Ureter (tissue), 1 donor: ENCODE measurements at places on chromosomes 7 and 10.

- DNase-seq, result no peak
Measured at GRCh38 chr10:121503587-121504051, 94.6 kb downstream of the FGFR2 start.

DNA sequence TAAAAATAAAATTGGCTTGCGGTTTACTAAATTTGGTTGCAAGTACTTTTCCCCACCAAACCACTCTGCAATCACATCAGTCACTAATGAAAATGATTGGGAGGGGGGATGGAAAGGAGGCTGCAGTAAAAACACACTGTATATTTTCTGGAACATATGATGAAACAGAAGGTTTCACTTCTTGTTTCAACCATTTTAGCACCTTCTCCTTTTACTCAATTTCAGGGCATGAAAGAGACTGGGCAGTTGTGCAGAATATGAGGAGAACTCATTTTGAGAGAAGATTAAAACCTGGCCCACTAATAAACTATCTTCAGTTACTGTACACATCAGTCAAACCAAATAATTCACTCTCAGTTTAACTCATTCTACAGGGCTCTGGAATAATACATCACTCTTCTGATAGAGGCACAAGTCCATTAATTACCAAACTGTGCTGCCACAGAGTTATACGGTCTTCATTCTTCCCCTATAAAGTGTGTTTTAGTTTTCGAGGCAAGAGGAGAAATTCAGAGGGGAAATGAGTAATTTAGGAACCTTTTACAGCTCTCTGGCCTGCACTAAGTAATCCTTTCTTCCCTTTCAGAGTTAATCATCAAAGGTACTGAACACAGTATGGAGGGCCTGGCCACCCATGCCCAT is 25.5 kb downstream of the JAZF1 start:
- no peak for DNase-seq

- DNase-seq, result no peak
Measured at GRCh38 chr10:128575761-128576160, 449.5 kb upstream of the MKI67 start.

GRCh38 chr7:55160539-55160938 is 141.7 kb downstream of the EGFR start:
- DNase-seq, result no peak

GRCh38 chr10:132637477-132638129 is 100.0 kb downstream of the INPP5A start:
- DNase-seq, result no peak

DNA sequence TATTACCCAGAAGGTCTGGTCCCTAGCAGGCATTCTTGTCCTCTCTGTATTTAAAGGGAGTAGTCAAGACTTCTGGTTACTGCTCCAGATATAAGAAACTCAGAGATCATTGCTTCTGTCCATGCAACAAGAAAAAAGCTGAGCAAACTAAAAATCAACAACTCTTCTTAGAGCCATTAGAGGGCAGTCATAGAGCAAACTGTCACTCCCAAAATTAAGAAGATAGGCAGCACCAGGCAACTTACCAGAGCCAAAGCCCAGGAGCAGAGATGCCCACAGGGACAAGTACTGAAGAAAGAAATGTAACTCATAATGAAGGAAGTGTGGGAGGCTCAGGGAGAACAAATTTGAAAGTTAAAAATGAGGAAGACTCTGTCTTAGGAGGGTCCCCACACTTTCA is 472.9 kb upstream of the COBL start:
- DNase-seq, result no peak

- DNase-seq, result no peak
Measured at GRCh38 chr10:5600908-5601307, 65.5 kb downstream of the ASB13 start.

DNA sequence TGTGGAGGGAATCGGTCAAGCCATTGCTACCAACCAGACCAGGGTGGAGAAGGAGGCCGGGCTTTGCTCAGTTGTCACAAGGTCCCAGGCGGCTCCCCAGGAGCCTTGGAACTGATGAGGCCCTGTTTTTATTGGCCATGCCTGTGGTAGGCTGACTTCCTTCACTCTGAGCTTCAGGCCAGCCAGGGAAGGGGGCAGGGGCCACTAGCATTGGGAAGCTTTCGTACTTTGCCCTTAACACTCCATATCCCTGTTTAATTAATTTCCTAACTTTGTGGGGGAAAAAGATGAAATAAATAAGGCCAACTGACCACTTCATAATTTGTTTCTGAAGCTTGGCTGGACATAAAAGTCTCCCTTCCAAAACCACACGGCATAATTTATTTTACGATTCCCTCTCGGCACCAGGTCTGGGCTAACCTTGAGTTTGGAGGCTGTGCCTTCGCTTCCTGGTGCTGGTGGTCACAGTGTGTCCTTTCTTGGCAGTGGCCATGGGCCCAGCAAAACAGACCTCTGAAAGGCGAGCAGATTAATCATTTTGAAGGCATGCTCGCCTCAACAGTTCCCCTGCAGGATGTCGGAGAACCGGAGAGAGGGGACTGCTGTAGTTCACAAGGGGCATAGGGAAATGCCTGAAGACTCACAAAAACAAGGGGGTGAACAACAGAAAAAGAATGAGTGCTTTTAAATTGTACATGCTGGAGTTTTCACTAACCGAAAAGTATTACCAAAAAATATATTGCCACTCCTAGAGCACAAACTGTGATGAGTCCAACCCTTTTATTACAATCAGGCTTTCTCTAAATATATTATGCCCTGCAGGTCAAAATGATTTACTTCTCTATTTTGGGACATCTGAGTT is 966.0 kb downstream of the LRMDA start:
- DNase-seq, result peak; percentile 63

DNA sequence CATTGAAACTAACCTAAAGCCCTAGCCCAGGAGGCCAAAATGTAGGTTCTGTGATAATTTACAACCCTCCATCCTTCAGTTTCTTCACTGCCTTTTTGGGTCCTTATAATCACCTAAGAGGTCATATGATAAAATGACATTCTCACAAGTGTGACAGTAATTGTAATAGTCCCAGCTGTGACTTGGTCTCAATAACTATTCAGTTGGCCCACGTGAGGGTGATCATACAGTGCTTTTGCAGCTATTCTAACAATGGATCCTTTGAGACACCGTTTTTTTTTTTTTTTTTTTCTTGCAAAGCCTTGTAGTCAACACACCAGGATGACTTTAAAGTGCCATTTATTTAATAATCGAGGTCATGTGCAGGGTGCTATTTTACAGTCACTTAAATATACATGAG is 760.0 kb downstream of the PHTF2 start:
- DNase-seq, result no peak

- no peak for DNase-seq
Measured at GRCh38 chr7:50400114-50400513, 50.0 kb downstream of the FIGNL1 start.

DNA sequence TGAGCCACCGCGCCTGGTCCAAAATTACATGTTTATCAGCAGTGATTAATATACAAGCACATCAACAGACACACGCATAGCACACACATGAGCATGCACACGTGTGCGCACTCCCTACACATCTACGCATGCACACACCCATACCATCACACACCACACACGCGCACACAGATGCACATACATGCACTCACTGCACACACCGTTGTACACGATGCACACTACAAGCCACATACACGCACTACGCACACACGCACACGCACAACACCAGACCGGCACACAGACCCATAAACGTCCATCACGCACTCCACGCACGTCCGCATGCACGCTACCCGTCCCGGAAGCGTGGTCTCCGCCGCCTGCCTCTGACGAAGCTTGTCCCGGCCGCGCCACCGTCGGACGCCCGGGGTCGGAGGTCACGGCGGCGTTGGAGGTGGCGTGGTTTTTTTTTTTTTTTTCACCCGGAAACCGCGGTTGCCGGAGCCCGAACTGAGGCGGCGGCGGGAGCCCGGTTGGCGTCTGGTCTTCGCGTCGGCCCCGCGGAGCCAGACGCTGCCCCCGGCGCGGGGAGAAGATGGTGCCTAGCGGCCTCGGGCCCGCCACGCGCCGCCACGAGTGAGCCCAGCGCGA is at the start of gene TMEM248:
Gene TMEM248 (plus strand): TSS at position 457 of the 627 bp plus-strand sequence. CDS start 20,641 bp downstream, outside the sequence.
- DNase-seq, result peak; percentile 91

GRCh38 chr10:109880886-109881768 is 42.2 kb downstream of the XPNPEP1 start:
- DNase-seq, result no peak

DNA sequence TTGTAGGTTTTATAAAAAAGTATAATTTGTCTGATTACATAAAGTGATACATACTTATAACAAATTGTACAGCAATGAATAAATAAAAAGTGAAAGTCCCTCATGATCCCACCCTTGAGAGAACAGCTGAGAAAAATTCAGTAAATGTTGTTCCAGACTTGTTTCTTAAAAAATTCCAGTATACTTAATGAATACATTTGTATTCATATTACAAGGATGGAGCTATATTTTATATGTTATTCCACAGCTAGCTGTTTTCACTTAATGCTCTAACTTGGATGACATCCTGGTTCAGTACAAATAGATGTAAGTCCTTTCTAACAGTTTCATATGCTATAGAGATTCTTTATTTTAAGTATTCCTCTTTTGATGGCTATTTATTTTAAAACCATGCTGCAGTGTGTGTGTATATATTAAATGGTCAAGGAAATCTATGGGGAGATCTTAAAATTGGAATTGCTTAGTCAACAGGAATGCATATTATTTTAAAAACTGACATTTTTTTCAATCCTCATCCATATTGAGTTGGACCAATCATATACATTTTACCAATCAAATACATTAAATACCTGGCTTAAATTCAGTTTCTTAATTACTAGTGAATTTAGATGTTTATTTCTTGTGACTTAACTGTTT is 8.9 kb downstream of the STAMBPL1 start:
- DNase-seq, result no peak
